ENCODE measurements at places on chromosomes 11 and 22. TPM values are rescaled to one million over a fixed set of nuclear protein-coding genes. Genes with fewer than 3 reads are reported as not detected.

The TMEM191B gene
- 11.0 TPM for total RNA-seq

The SLC5A12 gene
- total RNA-seq = not detected

The BBOX1 gene
- total RNA-seq = not detected

The USH1C gene
- total RNA-seq = not detected

The MN1 gene
- total RNA-seq = 0.13 TPM

The TYR gene
- total RNA-seq = not detected

The OR51I1 gene
- not detected for total RNA-seq

The LYVE1 gene
- total RNA-seq = not detected

The PLET1 gene
- not detected for total RNA-seq

The MIAT gene
- total RNA-seq = 166 TPM

The OR5A1 gene
- not detected for total RNA-seq

The GAB4 gene
- total RNA-seq = not detected

The PKNOX2 gene
- not detected for total RNA-seq

The SAC3D1 gene
- total RNA-seq = 20.1 TPM

The F2 gene
- total RNA-seq = not detected

The CCS gene
- 35.1 TPM for total RNA-seq

The TNNI2 gene
- not detected for total RNA-seq

The CABP4 gene
- total RNA-seq = 0.32 TPM

The POLR2F gene
- 48.1 TPM for total RNA-seq

The CPT1B gene
- total RNA-seq = 57.3 TPM

The GGTLC2 gene
- not detected for total RNA-seq

The TSPAN18 gene
- 3.9 TPM for total RNA-seq

The AMOTL1 gene
- total RNA-seq = 0.34 TPM

The OR10A2 gene
- not detected for total RNA-seq

The DRD4 gene
- 0.48 TPM for total RNA-seq

The CECR2 gene
- total RNA-seq = 0.06 TPM

The FGF19 gene
- total RNA-seq = not detected

The RBMXL2 gene
- total RNA-seq = not detected

The C11orf86 gene
- not detected for total RNA-seq

The SGSM1 gene
- 0.52 TPM for total RNA-seq

The YPEL4 gene
- 1.5 TPM for total RNA-seq

The PARVG gene
- 35.8 TPM for total RNA-seq
